ENCODE measurements at places on chromosomes 11 and 22.
A peak's percentile ranks its signal among the peaks of the same experiment; 100 is the strongest.

GRCh38 chr11:33214767-33215166, 42.4 kb upstream of the HIPK3 start:
- no peak for DNase-seq

DNA sequence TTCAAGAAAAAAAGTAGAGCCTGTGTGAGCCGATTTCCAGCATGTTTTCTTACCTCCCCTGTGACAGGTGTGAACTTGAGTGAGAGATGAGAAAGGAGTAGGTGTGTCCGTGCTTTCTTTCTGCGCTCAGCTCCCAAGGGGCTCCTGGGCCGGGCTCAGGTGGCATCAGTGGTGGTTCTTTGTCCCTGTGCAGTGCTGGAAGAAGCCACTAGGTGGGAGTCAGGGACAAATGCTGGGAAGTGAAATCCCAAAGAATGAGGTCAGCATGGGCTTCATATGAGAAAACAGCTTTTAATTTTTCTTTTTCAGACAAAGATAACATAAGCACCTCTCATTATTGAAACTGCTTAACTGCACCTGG, 57.8 kb downstream of the PPFIBP2 start:
- DNase-seq = peak; percentile 79

GRCh38 chr22:28123989-28124766, 205.1 kb upstream of the PITPNB start:
- DNase-seq = no peak

DNA sequence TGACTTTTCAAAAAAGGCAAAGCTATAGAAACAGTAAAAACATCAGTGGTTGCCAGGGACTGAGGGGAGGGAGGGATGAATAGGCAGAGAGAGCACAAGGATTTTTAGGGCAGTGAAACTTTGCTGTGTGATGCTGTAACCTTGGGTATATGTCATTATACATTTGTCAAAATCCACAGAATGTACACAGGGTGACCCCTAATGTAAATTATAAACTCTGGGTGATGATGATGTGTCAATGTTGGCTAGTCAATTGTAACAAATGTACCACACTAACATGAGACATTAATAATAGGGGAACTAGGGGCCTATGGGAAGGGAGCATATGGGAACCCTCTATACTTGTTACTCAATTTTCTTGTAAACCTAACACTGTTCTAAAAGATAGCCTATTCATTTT, 24.8 kb downstream of the RIBC2 start:
- no peak for DNase-seq

GRCh38 chr22:23569716-23570115, 10.4 kb downstream of the IGLL1 start:
- no peak for DNase-seq

GRCh38 chr11:109138196-109138595, 283.8 kb upstream of the C11orf87 start:
- no peak for DNase-seq

GRCh38 chr11:67167091-67167490, 48.0 kb downstream of the KDM2A start:
- peak; percentile 15 for DNase-seq
